Stimulated activated CD4-positive, alpha-beta T cell treated with anti-CD3 and anti-CD28 coated beads, Interleukin-2, amount 100 ng/mL, for 4 hours (primary cell): ENCODE measurements at places on chromosomes 11 and 22.

GRCh38 chr22:45353786-45354185 lies 44.1 kb downstream of the FAM118A start:
- no peak for DNase-seq

DNA sequence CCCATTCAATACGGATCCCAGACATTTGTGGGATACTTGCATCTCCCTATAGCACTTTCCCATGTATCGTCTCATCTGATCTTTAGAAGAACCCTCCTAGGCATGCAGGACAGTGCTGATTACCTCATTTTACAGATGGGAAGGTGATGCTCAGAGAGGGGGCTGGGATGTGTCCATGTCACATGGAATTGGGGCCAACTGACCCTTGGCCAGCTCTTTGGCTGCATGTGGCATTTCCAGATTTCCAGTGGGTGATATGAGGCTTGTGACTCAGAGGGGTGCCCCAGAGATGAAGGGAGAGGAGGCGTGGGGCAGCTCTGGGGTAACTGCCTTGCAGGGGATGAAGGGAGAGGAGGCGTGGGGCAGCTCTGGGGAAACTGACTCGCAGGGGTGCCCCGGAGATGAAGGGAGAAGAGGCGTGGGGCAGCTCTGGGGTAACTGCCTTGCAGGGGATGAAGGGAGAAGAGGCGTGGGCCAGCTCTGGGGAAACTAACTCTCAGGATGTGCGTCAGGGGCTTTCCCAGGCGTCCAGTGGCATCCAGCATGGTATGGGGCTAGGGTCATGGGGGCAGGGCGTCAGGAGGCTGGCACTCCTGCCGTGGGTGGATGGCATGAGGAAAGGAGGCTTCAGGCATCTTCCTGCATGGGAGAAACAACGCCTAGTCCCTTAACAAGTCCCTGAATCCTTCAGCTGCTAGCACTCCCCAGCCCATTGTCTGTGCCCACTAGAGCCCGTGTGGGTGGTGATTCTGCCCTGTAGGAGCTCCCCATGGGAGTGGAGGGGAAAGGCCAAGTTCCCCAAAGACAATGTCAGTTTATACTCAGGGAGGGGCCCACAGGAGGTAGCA lies 11.9 kb upstream of the CERK start:
- no peak for DNase-seq

- DNase-seq: no peak
Measured at GRCh38 chr11:39542460-39542859, 1917.0 kb downstream of the LRRC4C start.

DNA sequence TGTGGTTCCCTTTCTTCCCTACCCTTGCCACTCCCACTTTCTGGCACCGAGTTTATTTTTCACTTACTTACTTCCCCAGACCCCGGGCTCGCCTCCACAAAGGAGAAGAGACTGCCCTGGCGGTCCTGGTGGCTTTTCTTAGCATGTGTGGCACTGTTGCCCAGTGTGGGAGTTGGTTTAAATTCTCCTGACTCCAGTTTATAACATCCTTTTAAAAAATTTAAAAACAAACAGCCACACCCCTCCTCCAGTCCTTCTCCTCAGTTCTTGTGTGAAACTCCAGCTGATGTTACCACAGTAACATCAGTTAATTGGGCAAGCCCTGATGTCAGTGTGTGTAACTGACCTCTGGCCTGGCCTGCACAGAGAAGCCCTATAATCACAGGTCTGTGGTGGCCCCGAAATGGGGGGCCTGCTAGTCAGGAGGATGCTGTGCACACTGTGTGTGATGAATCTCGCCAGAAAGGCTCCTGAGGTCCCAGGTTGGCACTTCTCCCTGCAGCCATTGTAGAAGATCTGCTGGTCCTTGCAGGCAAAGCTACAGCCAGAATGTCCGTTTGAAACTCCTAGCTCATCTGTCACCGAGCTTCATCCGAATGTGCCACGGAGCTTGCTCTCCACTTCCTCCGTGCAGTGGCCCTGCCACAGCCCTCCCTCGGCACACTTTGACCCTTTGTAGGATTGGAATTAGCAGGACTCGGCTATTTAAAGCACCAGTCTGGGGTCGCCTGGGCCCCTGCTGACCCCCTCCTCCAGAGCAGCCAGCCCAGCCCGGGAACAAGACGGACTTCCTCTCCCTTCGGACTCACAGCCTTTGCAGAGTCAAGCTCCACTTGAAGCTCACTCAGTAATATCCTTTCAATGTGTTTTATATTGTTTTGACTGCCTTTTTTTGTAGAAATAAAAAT lies 7.6 kb downstream of the YDJC start:
- no peak for DNase-seq

- no peak for DNase-seq
Measured at GRCh38 chr22:31935961-31936635, 8.2 kb upstream of the YWHAH start.

- DNase-seq: no peak
Measured at GRCh38 chr22:22983123-22983522, 87.2 kb upstream of the GNAZ start.

- DNase-seq: no peak
Measured at GRCh38 chr11:84901991-84902390, 725.2 kb downstream of the DLG2 start.

DNA sequence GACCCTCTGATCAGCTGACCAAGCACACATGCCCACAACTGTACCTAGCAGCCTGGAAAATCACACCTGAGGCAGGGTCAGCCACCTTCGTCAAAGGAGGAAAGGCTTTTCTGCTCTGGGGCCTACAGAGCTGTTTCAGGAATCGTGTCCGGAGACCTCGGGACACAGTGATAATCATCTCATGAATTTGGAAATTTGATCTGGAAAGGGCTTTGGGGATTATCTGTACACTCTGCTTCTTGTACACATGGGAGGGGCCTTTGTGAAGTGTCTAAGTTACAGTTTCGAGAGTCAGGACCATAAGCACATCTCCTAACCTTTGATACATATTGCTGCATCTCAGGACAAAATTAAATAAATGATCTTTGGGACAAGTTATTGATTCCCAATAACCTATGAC lies 1421.2 kb upstream of the TENM4 start:
- DNase-seq: no peak

GRCh38 chr11:112249871-112250610 lies 10.6 kb downstream of the PLET1 start:
- DNase-seq: no peak

DNA sequence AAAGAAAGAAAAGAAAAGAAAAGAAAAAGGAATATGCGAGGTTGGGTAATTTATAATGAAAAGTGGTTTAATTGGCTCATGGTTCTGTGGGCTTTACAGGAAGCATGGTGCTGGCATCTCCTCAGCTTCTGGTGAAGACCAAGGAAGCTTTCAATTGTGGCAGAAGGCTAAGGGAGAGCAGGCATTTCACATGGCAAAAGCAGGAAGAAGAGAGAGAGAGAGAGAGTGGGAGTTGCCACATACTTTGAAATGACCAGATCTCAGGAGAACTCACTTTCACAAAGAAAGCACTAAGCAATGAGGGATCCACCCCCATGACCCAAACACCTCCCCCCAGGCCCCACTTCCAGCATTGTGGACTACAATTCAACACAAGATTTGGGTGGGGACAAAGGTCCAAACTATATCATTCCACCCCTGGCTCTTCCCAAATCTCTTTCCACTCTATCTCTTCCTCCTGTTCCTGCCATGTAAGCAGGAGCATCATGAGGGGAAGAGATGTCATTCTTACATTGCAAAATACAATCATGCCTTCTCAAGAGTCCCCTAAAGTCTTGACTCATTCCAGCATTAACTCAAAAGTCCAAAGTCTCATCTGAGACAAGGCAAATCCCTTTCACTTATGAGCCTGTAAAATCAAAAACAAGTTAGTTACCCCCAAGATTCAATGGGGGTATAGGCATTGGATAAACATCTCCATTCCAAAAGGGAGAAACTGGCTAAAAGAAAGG lies 38.9 kb downstream of the LINC01488 start:
- DNase-seq: no peak

GRCh38 chr11:116901211-116901610 lies 63.8 kb upstream of the APOA1 start:
- DNase-seq: no peak

DNA sequence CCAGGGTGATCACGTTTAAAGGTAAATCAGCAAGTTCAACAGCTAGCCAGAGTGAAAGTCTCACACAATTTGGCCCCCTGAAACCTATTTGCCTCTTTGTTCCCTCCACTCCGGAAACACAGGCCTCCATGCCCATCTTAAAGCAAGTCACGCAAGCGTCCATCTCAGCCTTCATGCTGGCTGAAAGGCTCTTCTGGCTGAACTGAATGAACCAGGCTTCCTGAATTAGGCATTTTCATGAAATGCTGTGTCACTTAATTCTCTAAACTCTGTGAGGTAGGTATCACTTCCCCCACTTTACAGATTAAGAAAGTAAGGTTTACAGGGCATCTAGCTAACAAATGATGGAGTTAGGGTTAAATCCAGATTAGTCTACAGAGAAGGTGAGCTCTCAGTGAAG lies 1.4 kb downstream of the SLC25A17 start:
- no peak for DNase-seq

DNA sequence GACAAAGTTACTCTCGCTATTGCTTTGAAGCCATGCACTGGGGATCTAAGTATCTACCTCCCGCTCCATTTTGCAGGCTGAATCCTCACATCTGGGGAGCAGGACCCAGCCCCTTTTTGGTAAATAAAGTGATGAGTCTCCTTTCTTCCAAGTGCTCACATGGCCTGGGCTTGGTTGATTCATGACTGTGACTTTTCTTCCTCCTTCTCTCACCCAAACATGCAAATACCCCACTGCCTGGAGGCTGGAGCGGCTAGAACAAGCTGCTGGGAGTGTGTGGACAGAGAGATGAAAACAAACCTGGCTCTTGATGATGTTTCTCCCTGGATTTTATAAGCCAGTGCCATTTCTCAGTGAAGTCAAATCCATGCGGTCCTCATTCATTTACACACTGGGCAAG lies 72.7 kb downstream of the TRIM29 start:
- DNase-seq: no peak

- no peak for DNase-seq
Measured at GRCh38 chr11:31641477-31642062, 132.0 kb downstream of the ELP4 start.

DNA sequence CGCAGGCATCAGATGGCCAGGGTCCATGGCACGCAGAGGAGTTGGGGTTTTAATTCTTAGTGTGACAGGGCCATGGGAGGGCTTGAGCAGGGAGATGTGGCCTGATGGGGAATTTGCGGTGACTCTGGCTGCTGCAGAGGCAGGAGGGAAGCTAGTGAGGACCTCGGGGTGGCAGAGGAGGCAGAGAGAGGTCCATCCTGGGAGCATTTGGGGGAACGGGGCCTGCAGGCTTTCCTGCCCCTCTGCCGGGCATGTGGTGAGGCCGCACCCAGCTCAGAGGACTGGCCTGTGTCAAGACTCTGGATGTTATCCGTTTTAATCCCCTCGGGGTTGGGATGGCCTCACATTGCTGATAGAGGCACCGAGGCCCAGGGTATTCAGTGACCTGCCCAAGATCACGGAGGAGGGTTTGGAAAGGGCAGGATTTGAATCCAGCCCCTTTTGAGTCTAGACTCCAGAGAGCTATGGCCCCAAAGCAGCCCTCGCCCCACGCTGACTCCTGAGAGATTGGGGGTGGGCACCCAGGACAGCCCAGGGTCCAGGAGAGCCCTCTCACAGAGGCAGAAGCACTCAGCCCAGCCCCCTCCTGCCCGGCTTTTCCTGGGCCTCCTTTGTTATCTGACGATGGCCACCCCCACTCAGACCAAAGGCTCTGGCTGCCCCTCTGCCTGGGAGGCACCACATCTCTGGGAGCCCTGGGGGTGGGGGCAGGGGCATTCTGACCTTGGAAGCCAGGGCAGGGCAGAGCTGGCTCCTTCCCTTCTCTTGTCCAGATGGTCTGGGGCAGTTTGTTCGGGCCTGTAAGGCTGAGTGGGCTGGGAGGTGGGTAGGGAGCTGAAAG lies 13.9 kb downstream of the MGAT3 start:
- DNase-seq: no peak

GRCh38 chr11:8234910-8235309 lies 28.8 kb downstream of the LMO1 start:
- no peak for DNase-seq

DNA sequence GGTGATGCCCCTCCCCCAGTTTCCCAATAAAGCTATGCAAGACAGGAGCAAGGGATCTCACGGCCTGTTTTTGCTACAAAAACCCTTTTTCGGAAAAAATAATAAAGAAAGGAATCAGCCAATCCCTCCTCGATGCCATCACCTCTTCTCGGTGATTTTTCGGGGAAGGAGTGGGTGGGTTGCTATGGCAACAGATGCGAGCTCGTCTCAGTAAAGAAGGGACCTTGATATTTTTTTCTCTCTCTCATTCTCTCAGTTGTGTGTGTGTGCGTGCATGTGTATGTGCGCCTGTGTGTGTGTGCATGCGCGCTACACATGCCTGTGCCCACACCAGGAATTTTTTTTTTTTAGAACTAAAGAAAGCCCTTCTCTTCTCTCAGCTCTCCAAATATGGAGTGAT lies 3.8 kb upstream of the NPAS4 start:
- DNase-seq: no peak

DNA sequence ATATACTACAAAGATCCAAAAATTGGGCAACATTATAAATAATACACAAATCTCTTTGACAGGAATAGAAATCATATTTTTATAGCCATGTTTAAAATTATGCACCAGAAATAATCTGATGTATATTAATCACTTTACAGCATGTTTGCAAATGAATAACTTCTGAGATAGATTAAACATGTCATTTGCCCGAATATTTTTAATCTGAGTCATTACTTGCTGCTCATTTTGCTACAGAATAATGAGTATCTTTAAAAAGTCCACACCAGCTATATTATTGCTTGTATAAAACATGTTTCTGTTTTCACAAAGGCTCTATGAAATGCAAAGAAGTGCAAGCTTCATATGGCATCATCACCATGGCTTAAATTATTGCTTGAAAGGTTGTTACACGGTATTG lies 336.8 kb downstream of the GUCY1A2 start:
- no peak for DNase-seq

- no peak for DNase-seq
Measured at GRCh38 chr11:12989428-12990161, 19.5 kb upstream of the RASSF10 start.

DNA sequence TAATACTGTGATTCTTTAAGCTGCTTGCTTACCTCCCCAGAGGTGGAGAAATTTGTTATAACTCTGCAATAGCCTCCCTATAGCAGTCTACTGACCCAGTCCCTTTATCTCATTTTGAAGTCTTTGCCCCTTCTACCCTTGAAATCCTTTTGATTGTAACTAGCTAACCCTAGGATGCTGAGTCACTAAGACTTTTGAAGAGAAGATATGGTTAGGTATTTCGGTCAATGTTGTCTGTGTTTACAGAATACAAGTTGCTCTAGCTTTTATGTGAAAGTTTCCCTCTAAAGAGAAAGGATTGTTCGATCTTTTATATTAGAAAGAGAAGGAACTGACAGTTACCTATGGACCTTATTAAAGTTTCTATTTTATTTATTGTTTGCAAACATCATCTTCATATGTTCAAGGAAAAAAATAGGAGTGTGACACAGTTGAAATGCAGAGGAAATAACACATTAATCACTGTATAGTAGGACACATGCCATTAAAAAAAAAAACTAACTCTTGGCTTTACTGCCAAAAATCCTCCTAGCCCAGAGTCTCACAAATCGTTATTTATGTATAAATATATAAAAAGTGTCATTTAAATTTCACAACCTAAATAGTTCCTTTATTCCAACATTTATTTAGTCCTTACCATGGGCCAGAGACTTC lies 3.1 kb downstream of the HYLS1 start:
- no peak for DNase-seq

- no peak for DNase-seq
Measured at GRCh38 chr11:100632941-100633452, 54.1 kb upstream of the ARHGAP42 start.
